ENCODE measurements at places on chromosomes 4 and X. TPM values are rescaled to one million over a fixed set of nuclear protein-coding genes. Genes with fewer than 3 reads are reported as not detected.

GRCh38 chrX:10467793-10468192 is 152.6 kb downstream of the MID1 start:
- DNase-seq, result no peak

The RHOXF2B gene
- not detected for total RNA-seq

GRCh38 chr4:123676890-123677229 is 280.3 kb downstream of the SPRY1 start:
- DNase-seq, result no peak

GRCh38 chr4:53059256-53059655 is 197.1 kb downstream of the RASL11B start:
- no peak for DNase-seq

The TCEAL6 gene
- total RNA-seq, result not detected

GRCh38 chr4:161642708-161643107 is 521.1 kb downstream of the FSTL5 start:
- DNase-seq, result peak; percentile 47

GRCh38 chrX:113384628-113385027 is 544.0 kb upstream of the AMOT start:
- DNase-seq, result peak; percentile 74

The NXF2 gene
- not detected for total RNA-seq

The MAGEB10 gene
- not detected for total RNA-seq

The ADGRG2 gene
- total RNA-seq, result not detected

GRCh38 chrX:71178908-71179307 is 34.3 kb downstream of the NLGN3 start:
- DNase-seq, result peak; percentile 81

- no peak for DNase-seq
These were observed 5.0 kb downstream of the KLHL5 start for GRCh38 chr4:39067031-39067430.

The CXCR3 gene
- total RNA-seq, result not detected

DNA sequence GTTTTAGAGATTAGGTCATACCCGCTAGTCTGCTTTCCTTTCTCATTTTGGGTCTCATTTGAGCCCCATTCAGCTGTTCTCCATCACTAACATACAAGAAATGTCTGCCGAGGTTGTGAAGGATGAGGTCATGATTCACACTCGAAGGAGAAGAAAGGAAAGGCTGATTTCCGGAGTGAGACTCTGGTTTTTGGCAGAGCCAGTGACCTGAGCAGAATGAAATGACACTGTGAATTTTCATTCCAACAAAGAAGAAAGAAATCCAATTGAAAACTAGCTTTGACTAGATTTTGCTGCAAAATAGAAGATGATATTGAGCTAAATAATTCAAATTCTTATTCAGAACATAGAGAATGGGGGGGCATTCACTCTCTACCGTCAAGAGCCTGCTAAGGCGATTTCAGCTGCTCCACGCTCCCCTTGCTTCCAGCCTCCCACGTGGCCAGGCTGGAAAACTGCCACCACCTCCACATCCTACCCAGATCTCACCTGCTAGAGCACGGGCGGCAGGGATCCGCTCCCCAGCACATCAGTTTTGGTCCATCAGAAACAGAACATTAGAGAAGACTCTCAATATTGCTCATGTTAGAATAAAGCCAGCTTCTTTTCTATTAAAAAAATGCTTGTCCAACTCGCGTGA is 39.0 kb downstream of the F11 start:
- DNase-seq, result no peak

- DNase-seq, result peak; percentile 77
These were observed 3.1 kb downstream of the JADE1 start for GRCh38 chr4:128812442-128813235.

- DNase-seq, result peak; percentile 91
These were observed 32.7 kb downstream of the ACSL1 start for GRCh38 chr4:184792950-184793555.

DNA sequence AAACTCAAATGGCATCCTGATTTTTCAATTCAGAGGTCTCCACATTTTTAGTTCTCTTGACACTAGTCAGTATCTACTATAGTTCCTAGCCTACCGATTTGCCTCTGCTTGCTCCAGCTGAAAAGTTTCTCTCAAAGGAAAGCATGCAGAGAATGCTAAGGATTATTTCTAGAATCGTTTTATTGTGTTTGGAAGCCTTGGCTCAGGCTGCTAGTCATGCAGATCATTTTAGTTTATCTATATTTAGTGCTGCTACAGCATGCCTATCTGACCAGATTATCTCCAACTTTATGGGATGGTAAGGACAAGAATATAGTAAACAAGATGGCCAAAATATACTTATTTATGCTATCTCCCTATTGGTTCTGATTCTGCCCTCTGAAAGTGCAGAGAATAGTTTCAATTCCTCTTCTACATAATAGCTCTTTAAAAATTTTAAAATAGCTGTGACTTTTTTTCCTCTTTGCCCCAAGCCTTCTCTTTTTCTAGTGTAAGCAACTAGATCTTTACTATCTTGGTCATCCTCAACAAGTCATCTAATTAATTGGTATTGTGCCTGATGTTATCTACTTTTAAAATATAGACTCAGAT is 15.7 kb upstream of the DRP2 start:
- DNase-seq, result no peak

The SPANXA1 gene
- total RNA-seq, result not detected

- no peak for DNase-seq
These were observed 1397.5 kb downstream of the PCDH7 start for GRCh38 chr4:32117693-32118092.

The SH2D1A gene
- not detected for total RNA-seq

The FGFR3 gene
- total RNA-seq, result 1.4 TPM

The ATP2B3 gene
- under 0.01 TPM for total RNA-seq

- DNase-seq, result no peak
These were observed 56.9 kb downstream of the SERTM2 start for GRCh38 chrX:111568354-111568753.

GRCh38 chr4:154329268-154329868 is 162.2 kb downstream of the DCHS2 start:
- no peak for DNase-seq

GRCh38 chr4:86775061-86775460 is 74.1 kb downstream of the SLC10A6 start:
- DNase-seq, result no peak

GRCh38 chr4:53494851-53495250 is 96.4 kb downstream of the LNX1 start:
- DNase-seq, result no peak

The AMTN gene
- total RNA-seq, result not detected

The PCYT1B gene
- under 0.01 TPM for total RNA-seq

- no peak for DNase-seq
These were observed 164.0 kb upstream of the BCOR start for GRCh38 chrX:40261833-40262156.

DNA sequence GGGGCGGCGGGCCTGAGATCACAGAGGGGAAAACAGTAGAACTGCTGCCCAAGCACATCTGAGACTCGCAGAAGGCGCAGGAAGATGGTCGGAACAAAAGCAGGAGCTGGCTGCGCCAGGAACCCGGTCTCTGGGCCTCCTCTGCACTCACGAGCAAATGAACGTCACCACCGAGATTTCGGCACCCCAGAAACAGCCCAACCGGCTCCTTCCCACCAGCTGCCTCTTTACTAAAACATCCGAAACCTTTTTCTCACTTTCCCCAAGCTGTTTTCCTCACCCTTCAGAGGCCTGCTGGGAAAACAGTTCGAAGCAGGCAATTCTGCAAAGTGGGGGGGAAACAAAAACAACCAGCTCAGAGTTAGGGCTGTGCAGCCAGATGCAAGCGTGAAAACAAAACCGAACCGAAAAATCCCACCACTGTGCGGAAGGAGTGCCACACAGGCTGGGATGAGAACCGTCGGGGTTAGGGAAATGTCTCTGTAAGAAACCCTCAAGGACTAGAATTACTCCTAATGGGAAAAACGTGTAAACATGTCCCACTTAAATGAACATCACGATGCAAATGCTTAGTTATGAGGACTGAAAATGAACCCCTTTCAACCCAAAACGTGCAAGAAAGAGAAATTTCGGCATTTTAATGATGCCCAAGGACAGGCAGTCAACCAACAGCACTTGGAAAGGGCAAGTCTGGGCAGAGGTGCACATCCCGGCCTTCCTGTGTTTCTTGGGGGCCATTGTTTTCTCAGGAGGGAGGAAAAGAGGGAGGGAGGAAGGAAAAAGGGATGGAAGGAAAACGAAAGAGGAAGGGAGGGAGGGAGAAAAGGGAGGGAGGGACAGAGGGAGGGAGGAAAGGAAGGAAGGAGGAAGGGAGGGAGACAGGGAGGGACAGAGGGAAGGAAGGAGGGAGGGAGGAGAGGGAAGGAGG is 15.8 kb downstream of the DHRSX start:
- no peak for DNase-seq

GRCh38 chr4:111641813-111642579 is 503.3 kb upstream of the FAM241A start:
- DNase-seq, result peak; percentile 92

The PPP1R2C gene
- total RNA-seq, result not detected

The EXOSC9 gene
- 41.5 TPM for total RNA-seq

- DNase-seq, result no peak
These were observed 85.1 kb downstream of the NKX6-1 start for GRCh38 chr4:84413976-84414375.

The HSD17B13 gene
- total RNA-seq, result not detected

DNA sequence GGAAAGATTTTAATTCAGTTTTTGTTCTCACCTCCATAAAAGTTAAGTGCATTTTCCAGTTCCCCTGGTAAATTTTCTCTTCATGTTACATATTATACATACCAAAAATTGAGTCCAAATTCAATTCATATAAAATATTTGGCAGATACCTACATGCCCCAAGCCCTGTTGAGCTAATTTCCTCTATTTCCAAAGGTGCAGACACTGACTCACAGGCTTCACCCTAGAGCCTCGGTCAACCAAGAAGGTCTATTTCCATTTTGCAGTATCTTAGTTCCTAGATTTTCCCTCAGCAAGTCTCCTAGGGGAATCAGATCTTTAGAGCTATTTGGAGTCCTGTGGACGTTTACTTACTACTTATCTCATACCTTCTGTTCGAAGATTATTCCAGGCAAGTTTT is 174.4 kb downstream of the TSPAN5 start:
- DNase-seq, result peak; percentile 47

- DNase-seq, result no peak
These were observed 52.3 kb upstream of the ENPP6 start for GRCh38 chr4:184269879-184270430.

- DNase-seq, result no peak
These were observed 28.6 kb upstream of the CYP2U1 start for GRCh38 chr4:107902715-107903114.

DNA sequence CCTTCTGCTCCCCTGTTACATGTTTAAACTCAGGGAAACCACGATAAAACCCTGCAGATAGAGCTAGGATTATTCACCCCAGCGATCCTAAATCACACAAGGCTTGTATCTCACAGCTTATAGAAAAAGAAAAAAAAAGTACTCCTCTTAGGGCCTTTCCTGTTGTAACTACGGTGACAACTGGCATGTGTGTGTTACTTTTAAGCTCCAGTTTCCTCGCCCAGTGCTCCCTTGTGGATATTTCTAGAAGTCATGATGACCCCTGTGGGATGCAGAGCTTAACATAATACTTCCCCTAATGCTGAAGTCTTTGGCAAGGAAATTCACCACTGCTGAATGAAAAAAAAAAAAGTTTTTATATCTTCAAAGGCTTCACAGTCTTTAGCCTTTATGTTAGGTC is 114.7 kb downstream of the NWD2 start:
- no peak for DNase-seq

The SPIN2A gene
- 0.17 TPM for total RNA-seq

The KIT gene
- total RNA-seq, result 12.9 TPM

- DNase-seq, result no peak
These were observed 182.4 kb upstream of the CXXC4 start for GRCh38 chr4:104677116-104677515.

DNA sequence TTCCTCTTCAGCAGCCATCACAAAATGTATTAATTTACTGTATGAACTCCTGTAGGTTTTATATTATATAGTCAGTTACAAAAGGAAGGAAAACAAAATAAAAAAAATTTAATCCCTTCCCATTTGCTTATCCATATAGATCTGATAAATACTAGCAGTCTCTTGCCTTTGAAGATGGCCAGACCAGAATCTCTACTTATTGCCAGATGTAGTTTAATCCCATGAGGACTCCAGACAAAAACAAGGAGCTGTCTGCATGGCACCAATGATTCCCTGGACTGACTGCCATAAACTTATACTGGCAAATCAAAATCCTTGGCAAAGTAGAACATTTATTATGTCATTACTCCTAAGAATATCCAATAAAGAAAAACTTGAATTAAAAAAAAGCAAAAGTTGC is 223.3 kb upstream of the MAB21L2 start:
- no peak for DNase-seq

GRCh38 chr4:121353213-121353612 is 27.6 kb downstream of the QRFPR start:
- no peak for DNase-seq

The FHIP1A gene
- 0.17 TPM for total RNA-seq

- DNase-seq, result peak; percentile 85
These were observed 35.7 kb upstream of the FAM241A start for GRCh38 chr4:112109360-112110058.

The HTRA3 gene
- 3.6 TPM for total RNA-seq

- DNase-seq, result no peak
These were observed 6.2 kb downstream of the HNRNPD start for GRCh38 chr4:82367438-82368097.

The UNC5C gene
- total RNA-seq, result 0.23 TPM

DNA sequence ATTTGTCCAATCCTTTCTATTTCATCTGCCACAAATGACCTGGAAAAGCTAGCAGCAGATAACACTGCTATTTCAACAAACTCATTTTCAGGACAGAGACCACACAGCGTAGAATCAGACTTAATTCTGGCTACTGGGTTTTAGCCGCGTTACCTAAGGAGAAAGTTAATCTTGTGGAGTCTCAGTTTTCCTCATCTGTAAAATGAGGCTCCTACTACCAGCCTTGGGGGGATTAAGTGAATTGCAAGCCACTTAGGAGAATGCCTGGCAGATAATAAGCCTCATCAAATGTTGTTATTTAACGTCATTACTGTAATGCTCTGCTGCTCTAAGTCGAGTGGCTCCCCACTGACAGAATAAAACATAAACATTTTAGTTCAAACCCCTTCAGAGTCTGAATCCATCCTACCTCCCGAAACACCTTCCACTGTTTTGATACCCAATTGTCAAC is 1.4 kb downstream of the CCNI start:
- DNase-seq, result peak; percentile 16

GRCh38 chr4:10117359-10118047 is 904 bp upstream of the WDR1 start:
- DNase-seq, result peak; percentile 62

The CENPI gene
- 30.2 TPM for total RNA-seq

- peak; percentile 71 for DNase-seq
These were observed 137.5 kb downstream of the AMMECR1 start for GRCh38 chrX:110180176-110180927.

The HERC3 gene
- 13.1 TPM for total RNA-seq

The MAPK10 gene
- total RNA-seq, result 0.17 TPM

- no peak for DNase-seq
These were observed 1258.0 kb upstream of the IGFBP7 start for GRCh38 chr4:58368221-58368620.

The SMPX gene
- total RNA-seq, result not detected
